ENCODE measurements at places on chromosomes 1 and 21. TPM values are rescaled to one million over a fixed set of nuclear protein-coding genes. Genes with fewer than 3 reads are reported as not detected.

The ESPN gene
- total RNA-seq: 3.1 TPM

The FCRL2 gene
- 0.09 TPM for total RNA-seq

The GORAB gene
- 9.7 TPM for total RNA-seq

DNA sequence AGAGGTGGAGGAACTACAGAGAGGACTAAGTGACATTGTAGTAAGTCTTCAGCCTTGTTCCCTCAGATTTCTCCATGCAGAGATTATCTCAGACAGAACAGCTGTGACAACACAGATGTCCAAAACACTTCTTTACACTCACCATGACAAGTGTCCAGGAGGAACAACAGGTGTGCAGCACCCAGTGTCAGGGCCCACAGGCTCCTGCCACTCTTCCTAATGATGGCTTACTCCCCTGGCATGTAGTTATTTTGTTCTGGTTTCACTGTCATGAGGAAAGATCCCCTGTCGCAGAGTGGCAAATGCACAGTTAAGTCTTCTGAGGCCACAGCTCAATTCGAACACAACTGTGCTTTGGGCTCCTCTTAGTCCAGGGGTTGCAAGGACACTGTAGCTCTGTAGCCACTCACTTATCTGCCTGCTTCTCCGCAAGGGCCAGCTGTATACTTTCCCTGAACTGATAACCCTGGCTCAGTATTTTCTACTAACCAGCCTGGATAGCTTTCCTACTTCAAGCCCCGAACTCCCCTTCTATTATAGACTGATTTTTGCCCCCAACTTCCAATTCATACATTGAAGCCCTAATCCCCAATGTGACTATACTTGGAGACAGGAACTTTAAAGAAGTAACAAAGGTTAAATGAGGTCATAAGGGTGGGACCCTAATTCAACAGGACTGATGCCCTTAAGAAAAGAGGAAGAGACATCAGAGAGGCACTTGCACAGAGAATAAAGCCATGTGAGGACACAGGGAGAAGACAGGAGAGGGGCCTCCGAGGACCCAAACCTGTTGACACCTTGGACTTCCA, 11.1 kb downstream of the PDZK1 start:
- DNase-seq: no peak

DNA sequence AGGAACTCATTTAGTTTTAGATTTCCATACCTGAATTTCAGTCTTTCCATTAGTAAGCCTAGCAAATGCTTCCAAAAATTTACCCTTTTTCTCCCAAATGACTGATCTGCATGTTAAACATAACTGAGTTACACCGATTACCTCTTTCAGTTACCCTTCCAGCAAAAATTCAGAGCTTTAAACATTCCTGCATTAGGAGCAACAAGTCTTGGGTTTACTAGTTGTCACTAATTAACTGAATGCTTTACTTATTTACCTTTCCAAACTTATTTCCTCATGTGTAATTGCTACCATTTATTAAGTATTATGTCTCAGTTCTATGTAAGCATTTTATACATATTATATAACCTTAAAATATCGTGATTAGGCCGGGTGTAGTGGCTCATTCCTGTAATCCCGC, 3.1 kb downstream of the LAMTOR5 start:
- no peak for DNase-seq

- no peak for DNase-seq
Measured at GRCh38 chr1:177054542-177054941, 110.0 kb downstream of the ASTN1 start.

DNA sequence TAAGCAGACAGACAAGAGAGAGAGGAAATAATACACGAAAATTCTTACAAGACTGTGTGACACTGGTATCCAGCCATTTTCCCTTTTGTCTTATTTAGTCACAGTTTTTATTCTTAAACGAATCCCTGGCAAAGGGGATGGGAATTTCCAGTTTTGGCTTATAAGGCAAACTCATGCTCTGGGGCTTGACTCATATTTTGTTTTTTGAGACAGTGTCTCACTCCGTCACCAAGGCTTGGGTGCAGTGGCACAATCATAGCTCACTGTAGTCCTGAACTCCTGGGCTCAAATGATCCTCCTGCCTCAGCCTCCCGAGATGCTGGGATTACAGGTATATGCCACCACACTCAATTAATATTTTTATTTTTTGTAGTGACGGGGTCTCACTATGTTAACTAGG, 31.9 kb downstream of the PTGER3 start:
- DNase-seq: no peak

Data from mucosa of gallbladder (tissue), 1 donor.